ENCODE measurements at places on chromosomes 13 and 19.
A peak's percentile ranks its signal among the peaks of the same experiment; 100 is the strongest.

DNA sequence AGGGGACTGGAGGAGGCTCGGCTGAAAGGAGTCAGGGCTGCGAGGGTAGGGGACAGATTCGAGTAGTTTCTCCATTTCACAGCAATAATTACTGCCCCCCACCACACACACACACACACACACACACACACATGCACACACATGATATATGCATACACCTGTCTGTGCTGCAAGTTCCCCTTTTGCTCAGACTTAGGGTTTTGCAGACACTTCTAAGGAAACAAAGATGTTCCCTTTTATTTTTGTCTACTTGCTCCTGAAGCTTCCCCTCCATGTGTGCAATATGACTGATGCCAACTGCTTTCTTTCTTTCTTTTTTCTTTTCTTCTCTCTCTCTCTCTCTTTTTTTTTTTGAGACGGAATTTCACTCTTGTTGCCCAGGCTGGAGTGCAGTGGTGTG is 13.4 kb downstream of the MBD3L2B start:
- no peak for DNase-seq

DNA sequence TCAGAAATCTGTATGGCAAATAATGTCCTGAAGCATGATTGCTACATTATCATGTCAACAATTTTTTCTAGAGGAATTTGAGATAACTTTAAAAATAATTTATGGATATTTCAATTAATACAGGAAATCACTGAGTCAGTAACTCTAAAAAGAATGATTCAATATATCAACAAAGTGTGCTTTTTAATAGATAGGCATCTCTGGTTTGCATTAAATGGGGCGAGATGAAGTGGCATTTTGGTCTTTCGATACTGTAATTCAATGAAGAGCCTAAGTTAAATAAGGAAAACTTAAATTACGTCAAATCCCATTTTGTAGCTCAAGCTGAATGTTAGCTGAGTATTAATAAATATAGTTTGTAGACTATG is 342.8 kb downstream of the DACH1 start:
- no peak for DNase-seq

- DNase-seq: no peak
These were observed 58.9 kb downstream of the ENOX1 start for GRCh38 chr13:43727856-43728255.

DNA sequence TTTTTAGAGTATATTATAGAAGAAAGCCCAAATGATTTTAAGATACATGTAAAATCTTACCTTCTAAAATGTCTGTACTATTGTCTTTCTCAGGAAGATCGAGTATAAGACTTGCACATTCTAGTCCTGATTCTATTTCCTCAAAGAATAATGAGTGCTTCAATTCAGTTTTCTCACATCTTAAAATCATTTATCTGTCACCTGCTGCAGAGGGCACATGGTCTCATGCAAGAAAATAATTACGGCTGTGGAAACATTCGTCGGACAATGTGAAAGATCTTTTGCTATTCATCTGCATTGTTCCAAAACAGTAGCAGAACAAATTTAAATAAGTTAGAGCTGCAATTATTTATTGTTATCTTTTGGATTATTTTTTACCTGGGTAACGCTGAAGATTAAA is 1403.5 kb downstream of the PCDH9 start:
- no peak for DNase-seq

- DNase-seq: no peak
These were observed 9.2 kb downstream of the RANBP3 start for GRCh38 chr19:5968431-5969373.

DNA sequence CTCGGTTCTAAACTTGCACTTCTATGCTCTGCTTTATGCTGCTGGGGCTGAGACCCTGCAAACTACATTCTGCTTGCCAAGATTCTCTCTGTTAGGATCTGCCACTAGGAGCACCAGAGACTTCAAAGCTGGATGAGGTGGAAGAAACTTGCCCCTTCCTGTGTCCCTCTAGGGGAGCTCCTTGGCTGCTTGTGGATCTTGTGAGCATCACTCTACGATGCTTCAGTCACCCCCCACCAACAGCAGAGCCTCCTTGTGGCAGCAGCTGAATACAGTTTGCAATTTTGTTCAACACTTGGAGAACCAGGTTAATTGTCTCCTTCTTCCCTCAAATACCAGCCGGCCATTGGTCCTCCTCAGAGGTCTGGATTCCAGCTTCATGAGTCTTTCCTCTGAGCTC is 310.6 kb downstream of the FGF14 start:
- DNase-seq: peak; percentile 4

DNA sequence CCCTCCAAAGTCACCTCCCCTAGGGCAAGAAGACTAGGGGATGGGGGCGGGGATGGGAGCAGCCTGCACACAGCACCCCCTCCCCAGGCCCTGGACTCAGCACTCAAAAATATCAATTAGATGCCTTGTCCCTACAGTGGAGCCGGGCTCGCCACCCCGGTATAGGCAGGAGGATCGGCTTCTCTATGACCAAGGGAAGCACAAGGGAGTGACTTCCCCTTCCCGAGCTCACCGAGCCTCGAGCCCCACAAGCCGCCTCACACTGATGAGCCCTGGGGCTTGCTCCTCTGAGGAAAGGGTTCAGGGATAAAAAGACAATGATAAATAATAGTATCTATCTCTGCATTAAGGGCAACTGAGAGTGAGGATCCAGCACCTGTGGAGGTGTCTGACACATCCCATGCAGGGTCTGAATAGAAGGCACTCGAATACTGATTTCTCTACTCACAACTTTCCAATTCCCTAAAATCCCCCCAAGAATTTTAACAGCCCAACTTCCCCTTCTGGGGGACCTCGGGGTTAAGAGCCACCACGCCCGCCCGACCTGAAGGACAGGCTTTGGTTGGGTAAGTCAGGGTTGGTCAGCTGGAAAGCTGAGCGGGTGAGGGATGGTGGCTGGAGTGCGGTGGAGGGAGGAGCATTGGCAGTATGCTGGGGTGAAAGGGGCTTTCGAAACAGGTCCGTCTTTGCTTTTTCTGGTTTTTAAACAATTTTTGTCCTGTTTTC is 51.3 kb downstream of the STK24 start:
- no peak for DNase-seq

DNA sequence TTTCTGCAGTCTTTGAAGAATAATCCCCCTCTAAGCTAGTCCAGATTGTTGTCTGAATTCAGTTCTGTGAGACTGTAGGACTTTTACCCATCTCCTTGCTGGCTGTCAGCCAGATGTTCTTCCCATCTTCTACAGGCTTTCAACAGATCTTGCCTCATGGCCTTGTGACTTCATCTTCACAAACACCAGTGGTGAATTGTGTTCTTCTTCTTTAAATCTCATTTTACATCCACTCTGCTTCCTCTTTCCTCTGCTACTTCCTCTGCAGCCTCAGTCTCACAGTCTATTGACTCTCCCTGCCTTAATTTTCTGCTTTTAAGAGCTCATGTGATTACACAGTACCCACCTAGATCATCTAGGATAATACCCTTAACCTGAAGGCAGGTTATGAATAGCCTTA is 859.0 kb upstream of the SLITRK1 start:
- DNase-seq: no peak

GRCh38 chr19:41978470-41978869 is 15.6 kb downstream of the ATP1A3 start:
- no peak for DNase-seq

DNA sequence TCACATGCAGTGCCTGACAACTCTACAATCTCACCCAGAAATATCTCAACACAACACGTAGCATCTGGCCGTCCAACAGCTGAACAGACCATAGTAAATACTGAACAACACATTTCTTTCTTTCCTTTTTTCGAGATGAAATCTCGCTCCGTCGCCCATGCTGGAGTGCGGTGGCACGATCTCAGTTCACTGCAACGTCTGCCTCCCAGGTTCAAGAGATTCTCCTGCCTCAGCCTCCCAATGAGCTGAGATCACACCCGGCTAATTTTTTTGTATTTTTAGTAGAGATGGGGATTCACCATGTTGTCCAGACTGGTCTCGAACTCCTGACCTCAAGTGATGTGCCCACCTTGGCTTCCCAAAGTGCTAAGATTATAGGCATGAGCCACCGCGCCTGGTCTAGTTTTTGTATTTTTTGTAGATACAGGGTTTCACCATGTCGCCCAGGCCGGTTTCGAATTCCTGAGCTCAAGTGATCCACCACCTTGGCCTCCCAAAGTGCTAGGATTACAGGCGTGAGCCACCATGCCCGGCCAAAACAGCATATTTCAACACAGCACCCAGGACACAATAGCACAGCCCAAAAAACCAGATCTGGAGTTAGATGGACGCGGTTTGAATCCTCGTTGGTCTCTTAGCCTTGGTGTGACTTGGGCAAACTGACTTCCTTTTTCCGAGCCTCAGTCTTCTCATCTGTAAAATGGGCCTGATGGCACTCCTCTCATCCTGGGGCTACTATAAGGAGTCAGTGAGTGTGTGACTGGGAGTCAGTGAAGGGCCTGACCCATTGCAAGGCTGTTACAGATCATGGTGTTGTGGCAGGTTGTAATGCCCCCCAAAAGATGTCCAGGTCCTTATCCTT is 22.6 kb downstream of the CYP2A6 start:
- no peak for DNase-seq

- no peak for DNase-seq
These were observed 7.9 kb downstream of the FOSB start for GRCh38 chr19:45475537-45476291.

DNA sequence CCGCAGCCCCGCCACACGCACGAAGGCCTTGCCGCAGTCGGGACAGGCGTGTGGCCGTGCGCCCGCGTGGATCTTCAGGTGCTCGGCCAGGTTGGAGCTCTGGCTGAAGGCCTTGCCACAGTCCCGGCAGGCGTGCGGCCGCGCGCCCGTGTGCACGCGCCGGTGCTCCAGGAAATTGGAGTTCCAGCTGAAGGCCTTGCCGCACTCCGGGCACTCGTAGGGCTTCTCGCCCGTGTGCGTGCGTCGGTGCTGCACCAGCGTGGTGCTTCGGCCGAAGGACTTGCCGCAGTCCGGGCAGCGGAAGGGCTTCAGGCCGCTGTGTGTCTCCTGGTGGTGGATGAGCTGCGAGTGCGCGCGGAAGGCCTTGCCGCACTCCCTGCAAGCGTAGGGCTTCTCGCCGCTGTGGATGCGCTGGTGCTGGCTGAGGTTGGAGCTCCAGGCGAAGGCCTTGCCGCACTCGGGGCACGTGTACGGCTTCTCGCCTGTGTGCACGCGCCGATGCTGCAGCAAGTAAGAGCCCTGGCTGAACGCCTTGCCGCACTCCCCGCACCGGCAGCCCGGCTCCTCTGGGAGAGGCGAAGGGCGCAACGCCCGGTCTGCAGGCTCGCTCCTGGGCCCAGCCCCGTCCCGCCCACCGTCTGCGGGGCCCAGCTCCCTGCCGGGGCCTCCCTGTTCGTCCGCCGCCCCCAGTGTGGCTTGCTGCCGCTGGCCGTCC is 3.6 kb upstream of the A1BG start:
- DNase-seq: no peak

DNA sequence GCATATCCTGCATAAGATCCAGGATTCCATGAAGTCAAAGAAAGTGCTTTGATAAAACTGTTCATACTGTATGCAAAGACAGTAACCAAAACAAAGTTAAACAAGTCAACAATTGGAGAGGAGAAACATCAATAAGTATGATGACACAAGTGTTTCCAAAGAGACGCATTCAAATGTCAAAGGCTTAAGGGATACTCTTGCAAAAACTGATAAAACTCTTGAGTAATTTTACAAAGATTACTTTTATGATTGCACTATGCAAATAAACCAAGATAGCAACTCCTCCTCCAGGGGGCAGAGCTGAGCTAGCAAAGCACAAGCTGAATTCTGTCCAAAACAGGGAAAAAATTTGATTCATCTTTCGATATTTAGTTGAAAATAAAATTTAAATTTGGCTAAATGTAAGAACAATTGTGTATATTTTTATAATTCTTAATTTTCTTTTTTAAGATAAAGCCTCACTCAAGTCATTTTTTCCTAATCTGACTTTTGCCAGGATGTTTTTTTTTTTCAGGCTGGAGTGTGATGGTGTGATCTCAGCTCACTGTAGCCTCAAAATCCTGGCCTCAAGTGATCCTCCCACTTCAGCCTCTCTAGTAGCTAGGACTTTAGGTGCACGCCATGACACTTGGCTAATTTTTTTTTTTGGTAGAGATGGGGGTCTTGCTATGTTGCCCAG is 84.0 kb downstream of the MZT1 start:
- DNase-seq: peak; percentile 33
